Colonic mucosa (tissue), 4 donors: ENCODE measurements at places on chromosomes 1 and 21. TPM values are rescaled to one million over a fixed set of nuclear protein-coding genes. Genes with fewer than 3 reads are reported as not detected.

- DNase-seq: no peak
Observed at GRCh38 chr1:31289021-31289420, 7.6 kb downstream of the SNRNP40 start.

- DNase-seq: peak; percentile 80
Observed at GRCh38 chr1:207752456-207752998, 673 bp downstream of the CD46 start.

- no peak for DNase-seq
Observed at GRCh38 chr1:220313576-220313975, 41.3 kb upstream of the RAB3GAP2 start.

- no peak for DNase-seq
Observed at GRCh38 chr1:213688655-213689054, 299.1 kb upstream of the PROX1 start.

OR2L8 gene
- not detected for total RNA-seq

ETV3L gene
- not detected for total RNA-seq
